ENCODE measurements at places on chromosomes 1 and 21.

GRCh38 chr1:48224791-48225190, 2.3 kb downstream of the SLC5A9 start:
- DNase-seq = no peak

GRCh38 chr1:226116673-226117072, 54.2 kb downstream of the H3-3A start:
- no peak for DNase-seq

- no peak for DNase-seq
These were observed 2.8 kb downstream of the NEXN start for GRCh38 chr1:77891200-77891599.

DNA sequence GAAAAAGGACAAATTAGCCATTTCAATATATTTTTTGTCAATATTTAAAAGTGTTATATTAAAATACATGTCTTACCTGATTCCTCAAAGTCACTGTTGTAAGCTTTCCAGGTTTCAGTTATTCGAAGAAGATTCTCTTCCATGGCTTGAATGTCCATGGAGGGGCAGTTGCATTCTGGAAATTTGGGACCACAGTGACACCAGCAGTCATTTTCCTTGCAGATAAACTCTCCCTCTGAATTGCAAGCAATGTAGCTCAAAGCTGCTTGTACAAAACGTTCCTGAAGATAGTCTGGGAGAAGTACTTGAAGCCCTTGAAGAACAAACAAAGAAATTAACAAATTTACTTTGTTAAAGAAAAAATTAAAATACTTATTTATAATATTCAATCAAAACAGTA, 251.7 kb downstream of the BRINP3 start:
- DNase-seq = no peak

- DNase-seq = no peak
These were observed 35.6 kb downstream of the CAMTA1 start for GRCh38 chr1:6820899-6821298.

DNA sequence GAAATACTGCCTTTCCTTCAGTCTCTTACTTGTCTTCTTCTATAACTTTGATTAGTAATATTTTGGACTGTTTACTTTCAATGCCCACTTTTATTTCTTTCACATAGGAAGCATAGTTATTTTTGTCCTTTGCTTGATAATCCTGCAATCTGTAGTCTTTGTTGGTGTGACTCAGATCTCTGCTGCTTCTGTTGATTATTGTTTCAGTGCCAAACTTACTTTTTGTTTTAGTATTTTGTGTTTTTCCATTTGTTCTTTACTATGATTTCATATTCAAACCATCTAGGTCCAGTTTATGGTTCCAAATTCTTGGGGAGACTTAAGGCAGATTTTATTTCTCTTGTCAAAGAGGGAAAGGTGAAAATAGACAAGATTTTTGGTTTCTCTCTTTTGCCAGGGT, 399.9 kb downstream of the HLX start:
- no peak for DNase-seq

Measured in activated naive CD4-positive, alpha-beta T cell (primary cell).